Tibial nerve (tissue), 4 donors: ENCODE measurements at places on chromosomes 11 and 22.

- DNase-seq = no peak
Observed at GRCh38 chr11:14320020-14320419, 39.0 kb downstream of the RRAS2 start.

DNA sequence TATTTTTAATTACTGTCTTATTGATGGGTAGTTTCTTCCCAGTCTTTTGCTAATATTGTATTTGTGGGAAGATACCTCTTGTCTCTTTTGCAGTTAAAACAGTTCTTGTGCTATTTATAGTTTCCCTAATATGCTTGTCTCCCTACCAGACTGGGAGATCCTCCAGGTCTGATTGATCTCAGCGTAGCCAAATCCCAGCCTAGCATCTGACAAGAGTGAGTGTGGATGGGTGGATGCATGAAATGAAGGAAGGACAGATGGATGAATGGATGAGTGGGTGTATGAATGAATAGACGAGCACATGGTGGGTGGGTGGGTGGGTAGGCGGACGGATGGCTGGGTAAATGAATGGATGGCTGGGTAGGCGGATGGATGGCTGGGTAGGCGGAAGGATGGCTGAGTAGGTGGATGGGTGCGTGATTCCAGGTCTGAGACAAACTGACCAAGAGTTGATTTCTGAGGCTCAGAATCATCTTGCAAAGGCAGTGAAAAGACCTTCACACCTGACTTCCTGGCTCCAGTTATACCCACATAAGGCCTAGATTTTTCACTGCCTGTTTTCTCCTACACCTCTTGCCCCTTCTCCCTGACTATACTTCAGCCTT, 11.4 kb downstream of the DNAJB13 start:
- no peak for DNase-seq

DNA sequence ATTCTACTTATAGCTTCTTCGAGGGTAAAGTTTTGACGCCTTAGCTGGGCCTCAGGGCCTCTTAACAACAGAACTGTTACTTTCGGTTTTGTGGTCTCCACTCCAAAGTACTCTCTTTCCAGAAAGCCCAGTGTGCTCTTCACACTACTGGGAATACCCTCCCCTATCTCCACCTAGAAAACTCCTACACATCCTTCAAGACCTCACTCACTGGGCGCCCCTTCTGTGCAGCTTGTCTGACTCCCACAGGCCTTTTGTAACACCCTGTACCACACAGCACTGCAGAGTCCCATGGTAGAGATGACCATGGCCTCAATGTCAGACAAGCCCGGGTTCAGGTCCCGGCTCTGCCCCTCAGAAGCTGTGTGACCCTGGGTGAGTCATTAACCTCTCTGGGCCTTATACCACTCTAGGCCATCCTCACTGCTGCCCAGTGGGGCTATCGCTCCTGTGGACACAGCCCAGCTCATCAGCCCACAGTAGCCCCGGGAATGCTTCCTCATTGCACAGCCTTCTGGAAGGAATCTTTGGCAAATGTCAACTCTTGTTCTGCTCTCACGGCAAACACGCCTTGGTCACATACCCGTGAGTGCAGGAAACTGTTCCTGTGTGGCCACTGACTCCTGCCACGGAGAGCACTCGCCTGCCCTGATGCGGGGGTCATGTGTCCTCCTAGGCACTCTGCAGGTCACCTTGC, 51.4 kb downstream of the SHISAL1 start:
- DNase-seq = no peak

DNA sequence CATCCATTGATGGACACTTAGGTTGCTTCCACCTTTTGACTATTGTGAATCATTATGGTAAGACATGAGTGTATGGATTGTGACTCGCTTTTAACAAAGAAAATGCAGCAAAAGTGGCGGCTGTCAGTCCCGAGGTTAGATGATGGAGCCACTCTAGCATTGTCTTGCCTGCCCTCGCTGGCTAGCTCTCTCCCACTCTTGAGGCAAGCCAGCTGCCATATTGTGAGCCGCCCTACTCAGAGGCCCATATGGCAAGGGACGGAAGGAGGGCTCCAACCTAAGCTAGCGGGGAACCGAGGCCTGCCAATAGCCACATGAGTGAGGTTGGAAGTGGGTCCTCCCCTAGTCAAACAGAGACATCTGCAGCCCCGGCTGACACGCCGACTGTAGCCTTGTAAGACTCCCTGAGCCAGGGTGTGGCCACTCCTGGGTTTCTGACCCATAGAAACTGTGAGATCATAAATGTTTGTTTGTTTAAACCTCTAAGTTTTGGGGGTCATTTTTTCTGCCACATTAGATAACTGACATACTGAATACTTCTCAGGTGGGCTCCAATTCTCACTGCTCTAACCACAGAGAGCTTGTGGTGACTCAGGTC, 160.2 kb downstream of the LDLRAD3 start:
- DNase-seq = no peak
